Activated CD8-positive, alpha-beta memory T cell treated with anti-CD3 and anti-CD28 coated beads for 1 hour (primary cell): ENCODE measurements at places on chromosomes 6 and 20.

DNA sequence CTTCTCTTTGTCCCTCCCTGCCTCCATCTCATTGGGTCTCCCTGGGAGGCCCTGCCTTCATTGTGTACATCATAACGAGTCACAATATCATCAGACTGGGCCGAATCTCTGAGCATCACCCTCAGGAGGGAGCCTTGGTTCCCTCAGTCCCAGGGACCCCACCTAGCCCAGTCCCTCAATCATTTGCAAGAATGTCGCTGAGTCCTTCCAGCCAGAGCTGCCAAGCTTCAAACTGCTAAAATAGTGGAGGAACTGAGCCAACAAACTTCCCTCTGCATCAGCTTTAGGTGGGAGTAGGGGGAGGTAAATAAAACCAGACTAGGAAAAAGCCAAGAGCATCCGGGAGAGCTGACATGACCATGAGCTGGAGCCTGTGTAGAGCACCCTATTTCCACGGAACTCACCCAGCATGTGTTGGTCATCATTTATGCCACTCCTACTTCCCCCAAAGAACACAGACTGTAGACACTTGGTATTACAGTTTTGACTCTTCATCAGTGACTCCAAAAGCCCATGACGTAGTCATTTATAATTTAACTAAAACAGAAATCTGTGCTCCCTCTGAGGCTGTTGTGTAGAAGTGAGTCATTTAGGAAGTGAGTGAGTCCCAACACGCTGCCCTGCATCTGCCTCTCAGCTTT, 28.8 kb upstream of the IL17A start:
- DNase-seq: no peak

- no peak for DNase-seq
Measured at GRCh38 chr20:23129266-23129665, 43.1 kb upstream of the CD93 start.

DNA sequence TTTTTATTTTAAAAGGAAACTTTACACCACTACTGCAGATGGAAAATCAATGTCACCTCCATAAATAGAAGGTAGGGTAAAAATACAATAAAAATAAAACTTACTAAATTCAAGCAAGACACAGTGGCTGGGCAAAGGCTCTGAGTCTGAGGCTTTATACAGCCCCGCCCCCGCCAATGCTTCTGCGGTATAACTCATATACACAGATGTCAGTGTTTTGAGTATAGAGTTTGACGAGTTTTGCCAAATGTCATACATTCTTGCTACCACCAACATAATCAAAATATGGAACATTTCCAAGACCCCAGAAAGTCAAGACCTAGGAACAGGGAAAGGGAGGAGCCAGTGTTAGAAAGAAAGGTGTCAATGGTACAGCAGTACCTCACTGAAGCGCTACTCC, 12.8 kb downstream of the NFATC2 start:
- no peak for DNase-seq

- no peak for DNase-seq
Measured at GRCh38 chr20:47028487-47028886, 133.8 kb downstream of the EYA2 start.

- no peak for DNase-seq
Measured at GRCh38 chr6:751765-752164, 58.8 kb upstream of the EXOC2 start.

- no peak for DNase-seq
Measured at GRCh38 chr20:14525426-14525825, 188.0 kb upstream of the FLRT3 start.

- no peak for DNase-seq
Measured at GRCh38 chr6:74925683-74926082, 280.2 kb downstream of the COL12A1 start.

- DNase-seq: no peak
Measured at GRCh38 chr6:52550014-52550575, 26.8 kb downstream of the TRAM2 start.

GRCh38 chr6:25350573-25350972, 71.4 kb downstream of the CARMIL1 start:
- DNase-seq: no peak

DNA sequence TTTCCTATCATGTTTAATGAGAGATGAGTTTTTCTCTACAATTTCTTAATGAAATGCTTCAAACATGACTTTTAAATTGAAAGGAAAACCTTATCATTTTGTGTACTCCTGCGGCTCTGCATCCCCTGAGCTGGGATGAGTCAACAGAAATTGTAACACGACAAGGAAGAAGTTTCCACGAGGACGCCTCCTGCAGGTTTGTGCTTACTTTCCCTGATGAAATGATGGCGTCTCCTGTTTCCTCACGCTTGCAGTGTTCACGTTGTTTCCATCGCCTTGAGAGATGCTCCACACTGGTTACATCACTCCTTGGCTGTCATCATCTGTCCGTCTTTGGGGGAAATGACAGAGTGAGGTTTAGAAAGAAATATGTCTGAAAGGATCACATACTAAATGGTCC, 233.7 kb upstream of the ZFP64 start:
- DNase-seq: no peak

- DNase-seq: no peak
Measured at GRCh38 chr6:46199387-46199786, 28.6 kb upstream of the ENPP5 start.

GRCh38 chr20:31494131-31494530, 19.0 kb downstream of the REM1 start:
- DNase-seq: no peak

GRCh38 chr6:138538390-138539031, 39.2 kb upstream of the NHSL1 start:
- no peak for DNase-seq

DNA sequence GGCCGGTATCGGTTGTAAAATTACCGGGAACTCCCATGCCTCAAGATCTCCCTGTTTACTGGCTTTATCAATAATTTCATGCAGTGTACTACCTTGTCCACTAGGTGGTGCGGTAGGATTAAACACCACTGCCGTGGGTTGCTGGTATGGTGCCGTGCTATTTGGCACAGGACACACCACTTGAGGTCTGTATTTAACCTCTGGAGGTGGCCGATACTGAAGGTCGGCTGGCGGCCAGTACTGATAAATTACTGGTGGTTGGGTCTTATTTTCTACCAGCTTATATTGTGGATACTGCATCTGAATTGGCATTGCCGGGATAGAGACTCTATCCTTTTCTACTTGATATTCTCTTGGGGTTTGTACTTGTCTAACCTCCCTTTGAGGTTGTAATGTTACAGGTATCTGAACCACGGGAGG, 14.3 kb upstream of the PTCRA start:
- peak; percentile 37 for DNase-seq

DNA sequence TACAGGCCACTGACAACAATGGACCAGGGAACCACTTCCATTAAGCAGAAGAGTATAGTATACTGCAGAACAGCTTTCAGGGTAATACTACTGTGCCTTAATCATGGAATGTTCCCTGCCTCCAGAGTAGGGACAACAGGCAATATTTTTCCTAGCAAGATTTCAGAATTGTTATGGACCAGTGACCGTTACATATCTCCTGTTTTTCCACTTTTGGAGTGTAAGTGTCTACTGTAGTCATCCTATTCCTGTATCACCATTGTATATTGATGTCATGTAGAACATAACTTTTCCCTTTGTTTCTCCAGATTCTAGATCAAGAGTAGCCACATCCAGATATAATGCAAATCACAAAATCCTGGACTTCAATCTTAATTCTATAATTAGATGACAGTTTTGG, 1.9 kb upstream of the GJE1 start:
- no peak for DNase-seq

DNA sequence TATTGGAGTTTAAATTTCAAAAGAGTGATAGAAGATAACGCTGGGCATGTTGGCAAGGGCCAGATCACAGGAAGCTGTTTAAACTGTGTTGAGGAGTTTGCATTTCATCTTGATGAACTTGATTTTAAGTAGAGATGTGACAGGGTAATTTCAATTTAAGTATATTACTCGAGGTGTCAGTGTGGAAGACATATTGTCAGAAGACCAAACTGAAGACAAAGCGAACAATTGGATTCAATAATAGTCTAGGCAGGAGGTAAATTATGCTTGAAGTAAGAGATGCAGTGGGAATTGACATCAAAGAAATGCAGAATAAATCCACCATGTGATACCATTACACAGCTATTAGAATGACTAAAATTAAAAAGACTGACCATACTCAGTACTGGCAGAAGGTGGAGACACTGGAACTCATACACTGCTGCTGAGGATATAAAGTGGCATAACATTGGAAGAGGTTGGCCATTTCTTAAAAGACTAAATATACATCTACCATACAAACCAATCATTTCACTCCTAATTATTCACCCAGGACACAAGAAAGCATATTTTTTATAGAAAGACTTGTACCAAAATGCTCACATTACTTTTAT, 240.8 kb downstream of the ARHGAP18 start:
- DNase-seq: no peak

DNA sequence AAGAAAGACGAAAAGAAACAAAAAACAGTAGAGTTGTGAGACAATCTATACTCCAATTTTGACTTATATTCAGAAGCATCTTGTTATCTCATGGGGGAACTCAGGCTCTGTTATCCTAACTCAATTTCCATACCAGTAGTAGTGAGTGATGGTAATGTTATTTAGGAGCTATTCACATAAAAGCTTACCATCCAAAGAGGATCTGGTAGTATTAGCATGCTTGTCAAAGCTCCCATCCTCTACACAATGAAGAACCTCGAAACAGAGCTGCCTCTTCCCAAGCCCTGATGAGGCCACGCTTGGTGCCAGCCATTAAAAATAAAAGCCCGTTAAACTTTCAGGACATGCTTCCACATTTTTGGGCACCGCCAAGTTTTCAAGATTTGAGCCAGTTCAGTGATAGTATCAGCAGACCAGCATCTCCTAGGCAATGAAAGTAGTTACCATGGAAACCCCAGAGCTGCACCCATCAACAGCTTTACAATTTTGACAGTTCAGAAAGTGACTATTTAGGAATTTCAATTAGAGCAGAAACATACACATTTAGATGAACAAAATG, 173.3 kb downstream of the CD83 start:
- DNase-seq: no peak

DNA sequence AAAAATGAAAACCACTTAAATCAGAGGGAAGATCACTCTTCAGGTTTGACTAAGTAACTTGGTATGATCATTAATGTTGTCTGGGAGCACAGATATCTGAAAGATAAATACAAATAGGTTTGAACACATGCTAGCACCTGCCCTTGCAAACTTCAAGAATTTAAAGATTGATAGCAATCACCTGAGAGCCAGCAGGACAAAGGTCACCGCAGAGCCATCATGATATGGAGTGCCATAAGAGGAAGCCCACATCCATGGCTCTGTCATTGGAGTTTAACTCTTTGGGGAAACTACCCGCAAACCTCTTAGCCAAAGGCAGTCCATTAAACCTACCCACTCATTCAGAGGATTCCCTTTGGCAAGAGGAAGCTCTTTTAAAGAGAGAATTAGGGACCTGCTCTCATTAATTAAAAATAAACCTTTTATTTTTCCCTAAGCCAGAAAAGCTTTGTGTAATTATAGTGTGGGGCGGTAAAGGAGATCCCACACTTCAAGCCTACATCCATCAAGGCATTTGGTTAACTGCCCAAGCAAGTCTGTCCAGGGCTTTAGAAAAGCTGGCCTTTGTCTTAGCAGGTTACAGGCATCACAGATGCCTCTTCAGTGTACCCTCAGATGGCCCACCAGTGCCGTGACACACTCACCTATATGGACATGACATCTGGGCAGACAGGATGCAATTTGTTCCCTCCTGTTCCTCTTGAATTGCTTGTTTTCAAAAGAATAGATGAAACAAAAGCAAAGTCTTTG, 73.0 kb downstream of the SASH1 start:
- DNase-seq: no peak

DNA sequence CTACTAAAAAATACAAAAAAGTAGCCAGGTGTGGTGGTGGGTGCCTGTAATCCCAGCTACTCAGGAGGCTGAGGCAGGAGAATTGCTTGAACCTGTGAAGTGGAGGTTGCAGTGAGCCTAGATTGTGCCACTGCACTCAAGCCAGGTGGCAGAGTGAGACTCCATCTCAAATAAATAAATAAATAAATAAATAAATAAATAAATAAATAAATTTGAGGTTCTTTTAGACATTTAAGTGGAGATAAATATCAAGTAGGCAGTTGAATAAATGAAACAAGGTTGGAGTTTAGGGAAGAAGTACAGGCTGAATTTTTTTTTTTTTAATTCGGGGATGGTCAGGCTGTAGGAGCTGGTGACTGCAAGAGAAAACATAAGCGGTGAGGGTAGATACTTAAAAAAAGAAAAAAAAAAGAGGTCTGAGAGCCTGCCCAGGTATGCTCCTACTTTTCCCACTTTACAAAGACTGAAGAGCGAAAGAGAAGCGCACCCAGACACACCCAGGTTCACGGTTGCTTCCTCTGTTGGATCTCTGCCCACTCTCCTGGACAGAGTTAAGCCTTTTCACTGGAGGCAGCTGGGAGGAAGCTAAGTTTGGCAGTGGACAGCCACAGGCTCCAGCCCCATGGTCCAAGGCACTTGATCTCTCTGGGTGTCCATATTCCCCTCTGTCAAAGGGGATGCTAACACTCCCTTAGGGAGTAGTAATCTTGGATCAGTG, 100.9 kb upstream of the PRDM1 start:
- DNase-seq: no peak

GRCh38 chr20:19947611-19948264, 69.4 kb upstream of the NAA20 start:
- no peak for DNase-seq

DNA sequence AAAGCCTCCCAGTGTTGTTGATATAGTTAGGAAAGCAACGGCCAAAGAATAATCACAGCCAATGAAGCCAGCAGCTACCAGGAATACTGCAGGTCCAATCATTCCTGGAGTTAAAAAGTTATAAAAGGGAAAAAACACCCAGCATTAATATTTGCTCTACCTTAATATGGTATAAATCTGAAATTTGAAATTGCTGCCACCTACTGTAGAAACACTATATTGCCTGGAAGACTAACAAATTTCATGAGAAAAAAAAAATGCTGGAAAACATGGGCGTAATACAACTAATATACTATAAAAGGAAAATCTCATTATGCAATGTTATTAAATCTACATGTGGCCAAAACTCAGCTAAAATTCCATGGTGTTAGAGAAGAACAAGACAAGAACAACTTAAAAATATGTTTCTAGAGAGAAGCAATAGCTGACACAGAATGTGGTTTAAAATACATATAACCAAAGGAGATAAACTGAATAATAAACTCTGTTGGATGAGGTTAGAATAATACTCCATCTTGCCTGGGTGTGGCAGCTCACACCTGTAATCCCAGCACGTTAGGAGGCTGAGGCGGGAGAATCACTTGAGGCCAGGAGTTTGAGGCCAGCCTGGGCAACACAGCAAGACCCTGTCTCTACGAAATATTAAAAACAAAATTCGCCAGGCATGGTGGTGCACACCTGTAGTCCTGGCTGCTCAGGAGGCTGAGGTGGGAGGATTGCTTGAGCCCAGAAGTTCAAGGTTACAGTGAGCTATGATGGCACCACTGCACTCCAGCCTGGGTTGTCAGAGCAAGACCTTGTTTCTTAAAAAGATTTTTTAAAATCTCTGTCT, 43.1 kb downstream of the SLC17A5 start:
- DNase-seq: no peak

- no peak for DNase-seq
Measured at GRCh38 chr6:36615018-36615761, 21.0 kb downstream of the SRSF3 start.

GRCh38 chr6:98260382-98260781, 574.0 kb upstream of the POU3F2 start:
- DNase-seq: no peak
